ENCODE measurements at places on chromosomes 4 and X.

DNA sequence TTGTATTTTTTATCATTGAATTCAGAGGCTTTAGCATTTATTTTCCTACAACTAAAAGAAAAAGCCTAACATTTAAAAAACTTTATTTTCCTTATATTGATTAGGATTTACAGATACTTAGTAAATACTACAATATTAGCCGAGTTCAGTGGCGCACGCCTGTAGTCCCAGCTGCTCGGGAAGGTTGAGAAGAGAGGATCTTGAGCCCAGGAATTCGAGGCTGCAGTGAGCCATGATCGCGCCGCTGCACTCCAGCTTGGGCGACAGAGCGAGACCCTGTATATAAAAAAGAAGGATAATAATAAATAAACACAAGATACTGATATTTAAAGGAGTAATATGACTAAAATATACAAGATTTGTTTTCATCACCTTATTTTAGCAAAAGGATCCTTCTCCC, 681 bp upstream of the UPF3B start:
- no peak for DNase-seq

GRCh38 chrX:68196939-68197791, 236.1 kb downstream of the OPHN1 start:
- no peak for DNase-seq

DNA sequence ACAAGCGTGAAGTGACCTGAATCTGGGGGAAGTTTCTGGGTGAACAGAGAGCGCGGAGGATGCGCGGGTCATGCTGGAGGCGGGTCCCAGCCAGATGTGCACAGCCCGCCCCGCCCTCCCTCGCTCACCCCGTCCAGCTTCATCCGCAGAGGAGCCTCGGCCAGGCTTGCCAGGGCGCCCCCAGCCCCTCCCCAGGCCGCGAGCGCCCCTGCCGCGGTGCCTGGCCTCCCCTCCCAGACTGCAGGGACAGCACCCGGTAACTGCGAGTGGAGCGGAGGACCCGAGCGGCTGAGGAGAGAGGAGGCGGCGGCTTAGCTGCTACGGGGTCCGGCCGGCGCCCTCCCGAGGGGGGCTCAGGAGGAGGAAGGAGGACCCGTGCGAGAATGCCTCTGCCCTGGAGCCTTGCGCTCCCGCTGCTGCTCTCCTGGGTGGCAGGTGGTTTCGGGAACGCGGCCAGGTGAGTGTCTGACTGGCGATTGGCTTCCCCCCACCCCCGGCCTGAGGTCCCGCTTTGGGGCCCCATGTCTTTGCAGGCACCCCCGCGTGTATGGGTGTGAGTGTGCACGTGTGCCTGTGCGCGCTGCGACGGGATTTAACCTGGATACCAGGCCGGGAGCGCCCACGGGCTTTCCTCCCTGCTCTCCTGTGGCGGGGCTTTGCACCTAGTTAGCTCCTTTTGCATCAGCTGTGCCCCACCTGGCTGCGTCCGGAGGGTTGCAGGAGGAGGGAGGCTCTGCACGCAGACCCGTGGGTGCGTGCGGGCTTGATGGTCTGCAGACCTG, at the start of gene EGFL6:
Gene EGFL6, plus strand, starts transcription at position 123 of the 782 bp plus-strand sequence. Its CDS starts 261 bp downstream, at position 384.
- DNase-seq, result no peak

- no peak for DNase-seq
Measured at GRCh38 chr4:33080275-33080674, 2360.1 kb downstream of the PCDH7 start.

DNA sequence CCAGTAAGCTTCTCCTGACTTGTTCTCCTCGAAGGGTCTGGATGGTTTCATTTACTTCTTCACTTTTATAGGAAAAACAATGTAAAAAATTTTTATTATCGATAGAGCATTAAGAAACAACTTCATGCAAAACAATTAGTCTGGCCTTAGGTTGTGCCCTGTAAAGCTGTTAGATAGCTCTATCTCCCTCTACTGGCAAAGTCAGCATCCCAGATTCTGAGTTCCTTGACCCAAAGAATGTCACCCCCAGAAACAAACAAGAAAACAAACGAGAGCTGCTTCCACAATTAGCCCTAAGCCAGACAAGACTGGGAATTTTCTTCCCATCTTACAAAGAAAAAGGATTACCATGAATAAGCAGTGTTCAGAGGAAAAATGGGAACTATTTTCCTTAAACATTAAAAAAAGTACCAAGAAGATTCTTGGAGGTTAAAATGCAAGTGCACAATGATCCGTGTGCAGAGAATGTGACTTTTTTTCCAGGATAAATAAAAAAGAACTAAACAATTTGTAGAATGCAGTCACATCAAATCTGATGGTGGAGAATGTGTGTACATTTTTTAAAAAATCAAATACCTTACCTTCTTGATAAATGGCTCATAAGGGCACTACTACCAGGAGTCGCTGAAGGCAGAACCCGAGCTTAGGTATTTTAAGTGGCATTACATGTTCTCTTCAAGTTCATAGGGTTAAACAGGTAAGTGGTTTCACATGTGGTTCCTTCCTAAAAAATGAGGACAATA, 293.2 kb downstream of the FBXO8 start:
- DNase-seq, result no peak

Measured in NCI-H524 treated with DMSO at 0.1 percent for 48 hours (cell line).